ENCODE measurements at places on chromosomes 5 and 9. TPM values are rescaled to one million over a fixed set of nuclear protein-coding genes. Genes with fewer than 3 reads are reported as not detected.

The PNPLA7 gene
- 3.0 TPM for total RNA-seq

The SMIM33 gene
- 0.59 TPM for total RNA-seq

The PDZD2 gene
- total RNA-seq: not detected

The OTP gene
- not detected for total RNA-seq

The GABRA1 gene
- total RNA-seq: not detected
